ENCODE measurements at places on chromosomes 12 and 14.
A peak's percentile ranks its signal among the peaks of the same experiment; 100 is the strongest.

DNA sequence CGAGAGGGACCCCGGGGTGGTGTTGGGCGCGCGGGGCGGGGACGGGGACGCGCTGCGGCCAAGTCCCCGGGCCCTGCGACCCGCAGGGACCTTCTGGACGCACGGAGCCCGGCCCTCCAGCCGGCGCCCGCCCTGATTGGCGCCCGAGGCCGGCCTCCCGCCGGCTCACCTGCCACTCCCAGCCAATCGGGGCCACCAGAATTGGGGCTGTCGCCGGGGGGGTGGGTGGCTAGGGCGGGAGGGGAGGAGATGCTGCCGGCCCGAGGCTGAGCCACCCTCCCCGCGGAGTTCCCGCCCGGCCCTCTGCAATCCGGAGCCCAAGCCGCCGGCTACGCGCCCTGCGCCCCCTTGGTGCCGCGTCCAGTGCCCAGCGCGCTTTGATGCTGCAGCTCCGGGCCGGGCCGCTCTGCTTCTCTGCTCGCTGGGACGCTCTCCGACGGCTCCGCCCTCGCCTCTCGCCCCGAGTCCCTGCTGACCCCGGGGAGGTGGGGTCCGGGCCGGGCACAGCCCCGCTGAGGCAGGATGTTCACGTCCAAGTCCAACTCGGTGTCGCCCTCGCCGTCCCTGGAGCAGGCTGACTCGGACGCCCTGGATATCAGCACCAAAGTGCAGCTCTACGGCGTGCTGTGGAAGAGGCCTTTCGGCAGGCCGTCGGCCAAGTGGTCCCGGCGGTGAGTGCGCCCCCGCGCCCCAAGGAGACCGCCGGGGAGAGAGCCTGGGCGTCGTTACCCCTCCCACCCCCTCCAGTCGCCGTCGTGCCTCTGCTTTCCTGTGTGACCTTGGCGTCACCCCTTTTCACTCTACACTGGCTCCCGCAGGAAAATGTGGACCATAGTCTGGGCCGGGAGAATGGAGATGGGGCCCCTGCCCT is at the start of gene PLEKHD1:
Gene PLEKHD1 (plus strand): TSS at position 285 of the 871 bp plus-strand sequence. CDS start 238 bp downstream, at position 523.
- no peak for DNase-seq

GRCh38 chr12:109870648-109871047 is 9.7 kb downstream of the GLTP start:
- no peak for DNase-seq

GRCh38 chr12:76627346-76628135 is 68.0 kb upstream of the OSBPL8 start:
- no peak for DNase-seq

DNA sequence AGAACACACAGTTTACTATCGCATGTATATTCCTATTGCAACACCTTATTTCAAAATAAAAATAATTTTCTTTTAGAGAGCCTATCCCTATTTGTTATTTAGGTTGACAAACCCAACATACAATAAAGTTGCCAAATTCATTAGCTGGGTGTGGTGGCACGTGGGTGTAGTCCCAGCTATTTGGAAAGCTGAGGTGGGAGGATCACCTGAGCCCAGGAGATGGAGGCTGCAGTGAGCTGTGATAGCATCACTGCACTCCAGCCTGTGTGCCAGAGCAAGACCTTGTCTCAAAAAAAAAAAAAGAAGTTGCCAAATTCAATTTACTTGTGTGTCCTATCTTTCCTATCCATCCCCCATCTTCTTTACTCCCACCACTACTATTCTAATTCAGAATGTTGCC is 23.9 kb downstream of the DENND5B start:
- no peak for DNase-seq

GRCh38 chr12:121538699-121539061 is 42.1 kb downstream of the KDM2B start:
- no peak for DNase-seq

DNA sequence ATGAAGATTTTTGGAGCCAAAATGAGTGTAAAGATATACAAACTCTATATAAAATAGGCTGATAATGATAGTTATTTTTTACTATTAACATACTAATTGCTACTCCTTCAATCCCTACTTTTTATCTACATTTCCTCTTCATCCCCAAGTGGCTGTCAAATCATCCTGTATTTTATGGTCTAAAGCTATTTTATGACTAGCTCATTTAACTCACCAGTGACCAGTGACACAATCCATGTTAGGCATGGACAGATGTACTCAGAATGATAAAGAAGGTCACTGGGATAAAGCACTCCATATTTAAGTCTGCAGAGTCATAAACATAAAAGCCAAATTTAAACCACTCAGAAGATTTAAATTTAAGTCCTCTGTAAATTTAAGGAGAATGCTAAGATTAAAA is 183.0 kb downstream of the MED13L start:
- DNase-seq: no peak

- DNase-seq: no peak
Measured at GRCh38 chr14:69326611-69327010, 66.7 kb downstream of the GALNT16 start.

DNA sequence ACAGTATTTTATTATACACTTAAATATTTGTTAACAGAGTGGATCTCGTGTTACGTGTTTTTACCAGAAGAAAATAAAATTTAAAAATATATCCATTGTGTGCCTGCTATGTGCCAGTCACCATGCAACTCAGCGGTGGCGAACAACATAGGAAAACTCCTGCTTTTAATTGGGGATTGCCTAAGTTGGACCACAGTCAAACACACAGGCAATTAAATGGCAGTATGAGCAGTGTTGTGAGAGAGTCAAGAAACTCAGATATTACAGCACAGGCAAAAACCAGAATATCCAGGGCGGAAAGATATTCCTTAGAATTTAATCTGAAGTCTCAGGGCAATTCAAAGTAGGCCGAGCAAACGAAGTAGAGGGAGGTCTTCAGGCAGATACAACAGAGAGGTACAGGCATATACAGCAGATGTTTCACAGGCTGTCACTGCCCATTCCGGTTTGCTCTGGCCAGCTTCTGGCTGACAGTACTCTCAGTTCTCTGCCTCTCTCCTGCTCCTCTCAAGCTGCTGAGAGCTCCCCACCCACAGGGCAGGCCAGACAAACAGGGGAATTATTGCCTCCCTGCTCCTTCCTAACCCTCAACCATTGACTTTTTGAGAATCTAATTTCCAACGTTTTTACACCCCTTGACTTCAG is 540.2 kb upstream of the TMEM132C start:
- DNase-seq: no peak

- DNase-seq: no peak
Measured at GRCh38 chr14:26982071-26982470, 384.2 kb upstream of the NOVA1 start.

GRCh38 chr12:78038541-78038940 is 207.8 kb downstream of the NAV3 start:
- DNase-seq: no peak

DNA sequence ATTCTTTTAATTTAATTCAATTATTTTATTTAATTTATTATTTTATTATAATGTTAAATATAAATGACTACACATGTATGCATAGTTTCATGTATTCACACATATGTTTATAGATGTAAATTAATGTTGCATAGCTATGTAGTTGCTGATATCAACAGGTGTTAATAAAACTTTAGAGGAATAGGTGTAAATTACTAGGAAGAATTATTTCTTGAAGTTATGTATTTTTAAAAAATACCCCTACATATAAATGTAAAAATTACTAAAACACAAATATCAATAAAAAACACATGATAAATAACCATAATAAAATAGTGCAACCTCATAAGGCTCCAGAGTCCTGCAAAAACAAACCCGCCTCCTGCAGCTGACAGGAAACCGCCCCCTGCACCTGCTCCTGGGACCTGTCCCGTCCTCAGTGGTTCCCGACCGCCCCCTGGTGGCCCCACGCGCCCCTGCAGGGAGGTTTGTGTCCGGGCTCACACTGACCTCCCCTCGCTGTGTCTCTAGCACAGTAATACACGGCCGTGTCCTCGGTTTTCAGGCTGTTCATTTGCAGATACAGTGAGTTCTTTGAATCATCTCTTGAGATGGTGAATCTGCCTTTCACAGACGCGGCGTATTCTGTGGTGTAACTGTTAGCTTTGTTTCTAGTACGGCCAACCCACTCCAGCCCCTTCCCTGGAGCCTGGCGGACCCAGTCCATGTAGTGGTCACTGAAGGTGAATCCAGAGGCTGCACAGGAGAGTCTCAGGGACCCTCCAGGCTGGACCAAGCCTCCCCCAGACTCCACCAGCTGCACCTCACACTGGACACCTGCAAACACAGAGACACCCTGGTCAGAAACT is 1264.0 kb downstream of the TMEM121 start:
- DNase-seq: peak; percentile 79

DNA sequence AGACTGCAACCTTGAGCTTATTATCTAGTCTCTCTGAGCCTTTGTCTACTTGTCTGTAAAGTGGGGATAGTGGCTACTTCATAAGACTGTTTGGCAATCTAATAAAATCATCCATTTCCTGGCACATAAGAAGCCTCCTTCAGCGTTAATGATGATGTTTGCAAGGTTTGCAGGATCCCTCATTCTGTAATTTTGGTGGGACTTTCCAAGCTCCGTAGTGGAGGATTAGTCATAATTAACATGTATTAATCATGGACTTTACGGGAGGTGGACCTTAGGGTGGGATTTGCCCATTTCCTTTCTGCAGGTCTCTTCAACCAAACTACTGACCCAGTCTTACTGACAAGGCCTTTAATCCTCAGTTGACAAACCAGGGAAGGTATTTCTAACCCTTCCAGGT is 66.2 kb downstream of the NTF3 start:
- no peak for DNase-seq

DNA sequence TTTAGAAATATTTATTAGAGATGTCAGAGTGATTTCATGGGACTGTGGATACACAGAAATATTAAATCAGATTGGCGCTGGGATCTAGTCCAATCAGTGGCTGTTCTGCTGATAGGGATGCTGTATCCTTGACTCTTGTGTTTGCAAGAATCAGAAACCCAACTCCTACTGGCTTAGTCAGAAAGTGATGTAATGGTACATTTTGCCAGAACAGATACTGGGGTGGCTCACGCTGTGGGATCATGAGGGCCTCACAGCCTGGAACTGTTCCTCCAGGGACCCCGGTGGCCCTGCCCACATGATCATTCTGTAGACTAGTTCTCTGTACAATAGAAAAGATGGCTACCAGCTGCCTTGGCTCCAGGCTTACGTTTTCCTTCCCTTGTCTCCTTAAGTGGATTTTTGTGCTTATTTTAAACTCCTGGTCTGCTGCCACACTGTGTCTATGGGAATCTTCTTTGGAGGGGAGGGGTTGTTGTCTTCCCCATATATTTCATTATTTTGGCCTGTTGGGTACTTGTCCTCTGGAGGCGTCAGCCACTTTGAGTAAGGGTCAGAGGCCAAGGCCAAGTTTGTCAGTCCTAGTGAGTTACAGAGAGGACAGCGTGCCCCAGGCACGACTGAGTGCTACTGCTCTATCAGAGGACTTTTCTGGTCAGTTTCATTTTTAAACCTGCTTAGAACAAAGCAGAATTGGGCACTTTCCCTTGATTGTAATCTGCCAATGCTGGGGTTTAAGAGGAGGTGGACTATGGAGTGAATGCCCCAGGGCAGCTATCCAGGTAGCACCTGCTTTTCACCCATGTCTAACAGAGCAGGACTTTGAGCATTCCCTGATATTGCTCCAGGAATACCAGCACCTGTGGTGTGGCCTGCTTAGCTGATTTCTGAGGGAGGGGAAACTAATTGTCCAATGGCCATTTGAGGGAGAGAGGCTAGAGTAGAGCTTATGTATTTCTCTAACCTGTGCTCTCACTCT is 164.3 kb downstream of the SLC5A8 start:
- no peak for DNase-seq

DNA sequence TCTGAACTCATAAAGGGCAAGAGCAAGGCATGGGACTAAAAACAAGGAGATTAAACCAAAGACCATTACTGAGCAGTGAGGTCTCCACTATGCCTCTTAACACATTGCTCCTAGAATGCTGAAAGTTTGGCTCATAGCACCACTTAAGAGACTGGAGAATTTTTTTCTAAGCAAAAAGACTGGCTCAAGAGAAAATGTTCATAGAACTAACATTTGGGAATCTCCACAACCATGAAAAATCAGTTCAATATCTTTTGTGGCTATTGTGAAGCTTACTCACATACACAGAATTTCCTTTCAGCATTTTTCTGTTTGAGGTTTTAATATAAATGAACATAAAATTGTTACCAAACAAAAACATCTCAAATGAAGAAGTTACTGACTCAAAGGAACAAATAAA is 255.8 kb downstream of the CCDC91 start:
- no peak for DNase-seq

DNA sequence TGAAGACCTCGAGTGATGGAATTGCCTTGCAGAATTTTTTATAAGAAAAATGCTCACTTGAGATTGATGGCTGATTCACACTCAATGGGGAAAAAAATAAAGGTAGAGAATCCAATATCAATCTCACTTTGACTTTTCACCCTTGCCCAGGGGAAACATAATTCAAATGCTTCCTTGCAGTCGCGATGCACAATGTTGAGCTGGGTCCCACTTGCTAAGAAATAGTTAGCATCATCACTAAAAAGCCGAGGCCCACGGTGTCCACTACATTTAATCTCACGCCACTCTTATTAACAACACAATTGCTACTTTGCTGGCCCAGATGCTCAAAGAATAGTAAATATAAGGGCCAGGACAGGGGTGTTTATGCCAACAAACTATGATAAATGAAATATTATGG is 223.4 kb downstream of the SPTSSA start:
- no peak for DNase-seq

- no peak for DNase-seq
Measured at GRCh38 chr12:92418381-92418780, 272.7 kb upstream of the BTG1 start.

DNA sequence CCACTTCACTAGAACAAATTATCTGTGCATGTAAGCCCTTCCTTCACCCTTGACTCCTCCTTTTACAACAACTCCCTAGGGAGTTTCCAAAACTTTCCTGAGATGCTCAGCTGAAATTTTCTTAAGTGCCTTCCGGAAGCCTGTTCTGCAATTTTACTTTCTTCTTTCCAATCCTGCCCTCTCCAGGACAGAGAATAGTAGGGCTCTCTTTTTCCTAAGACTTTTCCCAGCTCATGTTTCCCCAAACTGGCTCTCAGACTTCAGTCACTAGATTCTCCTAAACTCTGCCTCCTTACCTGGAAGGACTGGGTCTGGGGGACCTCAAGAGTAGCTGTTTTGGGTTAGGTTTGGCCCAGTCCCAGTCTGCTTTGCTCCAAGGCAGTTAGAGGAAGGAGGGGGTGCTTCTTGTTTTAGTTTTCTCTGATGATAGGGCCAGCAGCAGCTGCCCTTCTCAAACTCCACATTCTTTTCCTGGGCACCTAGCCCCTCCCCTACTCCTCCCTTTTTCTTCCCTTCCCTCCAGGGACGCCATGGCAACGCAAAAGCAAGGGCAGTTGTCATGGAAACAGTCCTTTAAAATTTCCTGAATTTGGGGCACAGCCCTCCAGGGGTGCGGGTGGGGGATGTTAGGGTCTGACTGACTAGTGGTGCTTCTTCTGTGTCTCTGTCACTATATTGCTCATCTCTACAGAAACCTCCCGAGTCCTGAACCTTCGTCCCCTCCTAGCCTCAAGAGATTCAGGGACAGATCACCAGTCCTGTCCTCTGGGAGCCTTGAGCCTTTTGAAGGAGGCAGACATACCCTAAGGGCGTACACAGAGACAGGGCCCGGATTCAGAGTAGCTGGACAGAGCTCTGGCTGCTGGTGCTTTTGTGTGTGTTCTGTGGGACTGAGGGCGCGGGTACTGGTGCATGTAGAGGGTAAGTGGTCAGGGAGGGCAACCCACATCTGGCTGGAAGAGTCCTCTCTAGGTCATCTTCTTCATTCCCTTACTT is 17.0 kb downstream of the PPP1R1A start:
- DNase-seq: no peak

- no peak for DNase-seq
Measured at GRCh38 chr12:105020241-105020962, 34.3 kb downstream of the NOPCHAP1 start.
